Posterior vena cava (tissue), 2 donors: ENCODE measurements at places on chromosomes 5 and 9. TPM values are rescaled to one million over a fixed set of nuclear protein-coding genes. Genes with fewer than 3 reads are reported as not detected.

CCL28 gene
- total RNA-seq: 4.8 TPM

NUTM2F gene
- not detected for total RNA-seq

SLC6A3 gene
- 0.10 TPM for total RNA-seq

ARL14EPL gene
- total RNA-seq: not detected

SLCO6A1 gene
- total RNA-seq: not detected

GRCh38 chr5:175027390-175027789 lies 303.0 kb downstream of the MSX2 start:
- no peak for DNase-seq

DNA sequence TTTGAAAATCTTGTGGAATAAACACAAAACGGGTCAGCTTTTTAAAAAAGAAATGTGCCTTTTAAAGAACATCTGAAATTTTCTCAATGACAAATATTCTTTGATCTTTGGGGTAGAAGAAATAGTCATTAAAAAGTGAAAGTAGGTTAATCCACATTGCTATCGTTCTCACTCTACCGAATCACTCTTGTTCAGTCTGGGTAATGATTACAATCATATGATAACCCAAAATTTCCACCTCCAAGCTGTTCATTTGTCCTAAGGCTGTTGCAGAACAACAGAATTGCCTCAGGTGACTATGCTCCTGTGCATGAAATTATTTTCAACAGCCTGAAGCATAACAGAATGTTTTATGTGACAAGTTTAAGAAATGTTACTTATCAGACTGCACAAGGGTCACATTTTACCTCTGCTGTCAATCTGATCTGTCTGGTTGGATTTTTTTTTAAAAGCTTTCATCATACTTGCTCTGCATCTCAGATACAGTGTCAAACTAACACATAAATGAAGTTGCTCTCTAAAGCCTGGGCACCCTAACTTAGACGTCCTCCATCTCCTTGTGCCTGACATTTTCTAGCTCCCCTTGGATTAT lies 227.3 kb downstream of the LURAP1L start:
- DNase-seq: no peak

DNA sequence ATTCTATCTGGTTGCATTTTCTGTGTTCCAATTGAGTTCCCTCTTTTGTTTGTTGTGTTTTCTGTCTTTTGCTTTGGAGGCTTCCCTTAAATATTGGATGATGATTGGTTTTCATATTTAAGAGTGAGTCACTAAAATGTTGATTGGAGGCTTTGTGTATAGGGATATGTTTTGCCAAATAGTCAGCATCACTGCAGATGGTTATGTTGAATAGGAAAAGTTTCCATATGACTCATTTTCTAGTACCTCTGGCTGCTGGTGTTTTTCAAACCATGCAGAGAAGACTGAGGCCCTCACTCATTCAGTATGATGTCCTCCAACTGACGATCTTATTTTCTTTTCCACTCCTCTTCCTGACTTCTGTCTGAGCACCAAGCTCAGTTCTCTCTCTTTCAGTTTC lies 1290.0 kb downstream of the EFNA5 start:
- no peak for DNase-seq

GRCh38 chr5:54109626-54110330 lies 200.6 kb downstream of the ARL15 start:
- no peak for DNase-seq

DNA sequence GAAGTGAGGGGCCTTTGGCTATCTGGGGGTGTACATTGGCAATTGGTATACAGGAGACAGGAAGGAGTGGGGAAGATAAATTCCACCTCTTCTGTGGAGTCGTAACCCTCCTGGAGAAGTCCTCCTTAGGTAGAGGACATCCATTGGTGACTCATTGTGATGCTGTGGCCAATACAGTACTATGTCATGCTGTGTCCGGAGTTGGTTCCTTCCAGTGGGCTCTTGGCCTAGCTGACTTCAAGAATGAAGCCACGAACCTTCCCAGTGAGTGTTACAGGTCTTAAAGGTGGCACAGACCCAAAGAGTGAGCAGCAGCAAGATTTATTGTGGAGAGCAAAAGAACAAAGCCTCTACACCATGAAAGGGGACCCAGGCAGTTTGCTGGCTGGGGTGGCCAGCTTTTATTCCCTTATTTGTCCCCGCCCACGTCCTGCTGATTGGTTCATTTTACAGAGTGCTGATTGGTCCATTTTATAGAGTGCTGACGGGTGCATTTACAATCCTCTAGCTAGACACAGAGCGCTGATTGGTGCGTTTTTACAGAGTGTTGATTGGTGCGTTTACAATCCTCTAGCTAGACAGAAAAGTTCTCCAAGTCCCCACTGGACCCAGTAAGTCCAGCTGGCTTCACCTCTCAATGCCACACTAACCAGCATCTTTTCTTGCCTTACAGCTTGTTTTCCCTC lies 37.3 kb upstream of the FBP1 start:
- no peak for DNase-seq

- no peak for DNase-seq
Observed at GRCh38 chr9:130535818-130536521, 43.4 kb upstream of the FUBP3 start.

DNA sequence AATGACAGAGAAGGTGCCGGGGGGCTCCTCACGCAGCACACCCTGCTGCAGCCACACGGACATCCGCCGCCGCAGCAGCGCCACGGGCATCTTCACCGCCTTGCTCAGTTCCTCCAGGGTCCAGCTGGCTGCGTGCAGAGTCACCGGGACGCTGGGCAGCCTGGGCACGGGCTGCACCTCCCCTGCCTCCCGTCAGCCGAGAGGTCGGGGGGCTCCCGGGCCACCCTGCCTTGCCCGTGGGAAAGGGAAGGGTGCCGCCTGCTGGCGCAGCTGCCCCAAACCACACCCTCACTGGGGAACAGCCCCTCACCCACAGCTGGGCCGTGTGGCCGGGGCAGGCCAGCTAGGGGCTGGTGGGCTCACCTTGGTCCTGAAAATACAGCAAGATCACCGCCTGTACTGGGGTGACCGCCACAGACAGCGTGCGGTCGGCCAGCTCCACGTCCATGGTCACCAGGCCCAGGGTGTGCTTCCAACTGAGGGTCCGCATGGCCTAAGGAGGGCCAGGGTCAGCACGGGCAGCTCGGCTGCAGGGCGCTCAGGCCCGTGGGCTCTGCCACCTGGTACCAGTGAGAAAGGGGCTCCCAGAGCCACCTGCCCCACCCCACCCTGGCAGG lies 3.6 kb upstream of the TMEM210 start:
- no peak for DNase-seq

- DNase-seq: no peak
Observed at GRCh38 chr5:163631856-163632255, 126.4 kb downstream of the MAT2B start.

DNA sequence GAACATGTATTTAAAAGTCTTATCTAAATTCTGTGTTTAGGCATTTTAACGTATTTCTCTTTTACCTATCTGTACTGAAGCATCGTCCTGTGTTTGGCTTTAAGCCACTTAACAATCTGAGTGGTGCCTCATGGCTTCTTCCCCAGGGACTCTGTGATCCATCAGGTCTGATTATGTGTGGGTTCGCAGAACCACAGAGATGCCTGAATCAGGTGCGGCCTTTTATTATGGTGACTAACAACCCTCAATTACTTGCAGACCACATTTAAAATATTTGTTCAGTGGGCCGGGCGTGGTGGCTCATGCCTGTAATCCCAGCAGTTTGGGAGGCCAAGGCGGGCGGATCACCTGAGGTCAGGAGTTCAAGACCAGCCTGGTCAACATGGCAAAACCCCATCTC lies 39.6 kb upstream of the SAP30L start:
- no peak for DNase-seq

GRCh38 chr9:72352911-72353388 lies 12.1 kb downstream of the ZFAND5 start:
- no peak for DNase-seq

DNA sequence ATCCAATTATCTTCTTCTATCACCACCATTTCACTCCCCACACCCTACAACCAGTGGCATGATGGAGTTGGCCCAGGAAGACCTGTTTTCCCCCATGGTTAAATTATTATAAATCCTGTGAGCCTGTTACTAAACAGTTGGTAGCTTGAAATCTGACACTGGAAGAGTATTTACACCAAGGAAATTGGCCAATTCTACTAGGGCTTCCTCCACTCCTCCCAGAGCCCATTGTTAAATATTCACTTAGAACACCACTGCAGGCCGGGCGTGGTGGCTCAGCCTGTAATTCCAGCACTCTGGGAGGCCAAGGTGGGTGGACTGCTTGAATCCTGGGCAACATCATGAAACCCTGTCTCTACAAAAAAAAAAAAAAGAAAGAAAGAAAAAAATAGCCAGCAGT lies 32.4 kb upstream of the CKS2 start:
- DNase-seq: no peak

GRCh38 chr5:24005384-24005783 lies 498.0 kb downstream of the PRDM9 start:
- no peak for DNase-seq

DNA sequence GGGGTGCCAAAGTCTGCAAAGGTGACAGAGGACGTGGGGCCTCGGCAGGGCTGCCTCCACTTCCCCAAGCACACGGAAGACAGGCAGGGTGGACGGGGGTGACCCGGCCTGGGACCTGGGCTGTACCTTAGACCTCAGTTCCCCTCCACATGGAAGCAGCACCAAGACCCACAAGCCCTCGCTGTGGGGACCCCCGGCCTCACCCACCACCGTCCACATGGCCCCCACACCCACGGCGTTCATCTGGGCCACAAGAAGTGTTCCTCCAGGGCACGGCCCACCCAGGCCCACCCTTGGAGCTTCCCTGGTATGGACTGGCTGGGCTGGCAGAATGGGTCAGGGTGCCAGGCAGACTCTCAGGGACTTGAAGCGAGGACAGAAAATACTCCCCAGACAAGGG lies 45.8 kb upstream of the NKD2 start:
- no peak for DNase-seq

DNA sequence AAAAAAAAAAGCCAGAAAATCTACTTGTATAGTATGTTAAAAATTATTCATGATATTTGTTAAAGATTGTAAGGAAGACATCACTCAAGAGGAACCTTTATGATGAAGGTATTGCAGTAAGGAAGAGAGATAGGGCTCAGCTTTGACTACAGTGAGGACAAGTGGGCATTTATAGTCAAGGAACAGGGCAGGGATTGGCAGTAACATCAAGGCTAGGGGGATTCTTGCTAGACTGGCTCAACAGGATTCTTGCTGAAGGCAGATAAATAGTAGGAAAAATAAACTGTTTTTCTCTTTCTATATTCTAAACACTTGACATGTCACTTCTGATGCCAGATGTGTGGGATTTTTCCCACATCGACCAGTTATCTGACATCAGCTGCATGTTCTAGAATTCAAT lies 96.7 kb downstream of the ITGA1 start:
- no peak for DNase-seq

DNA sequence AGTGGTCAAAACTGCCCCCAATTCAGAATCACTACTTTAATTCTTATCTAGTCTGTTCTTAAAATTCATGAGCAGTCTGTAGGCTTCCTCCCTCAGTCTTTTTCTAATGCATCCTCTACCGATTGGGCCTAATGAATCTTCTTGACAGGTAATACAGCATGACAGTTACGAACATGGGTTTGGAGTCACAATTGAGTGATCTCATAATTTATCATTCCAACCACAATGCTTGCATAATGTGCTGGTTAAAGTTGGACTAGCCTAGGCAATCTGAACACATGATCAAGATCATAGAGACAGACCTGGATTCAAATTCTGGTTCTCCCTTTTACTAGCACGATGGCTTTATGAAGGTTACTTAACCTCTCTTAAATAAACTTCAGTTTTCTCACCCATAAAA lies 33.1 kb upstream of the SETD9 start:
- no peak for DNase-seq

DNA sequence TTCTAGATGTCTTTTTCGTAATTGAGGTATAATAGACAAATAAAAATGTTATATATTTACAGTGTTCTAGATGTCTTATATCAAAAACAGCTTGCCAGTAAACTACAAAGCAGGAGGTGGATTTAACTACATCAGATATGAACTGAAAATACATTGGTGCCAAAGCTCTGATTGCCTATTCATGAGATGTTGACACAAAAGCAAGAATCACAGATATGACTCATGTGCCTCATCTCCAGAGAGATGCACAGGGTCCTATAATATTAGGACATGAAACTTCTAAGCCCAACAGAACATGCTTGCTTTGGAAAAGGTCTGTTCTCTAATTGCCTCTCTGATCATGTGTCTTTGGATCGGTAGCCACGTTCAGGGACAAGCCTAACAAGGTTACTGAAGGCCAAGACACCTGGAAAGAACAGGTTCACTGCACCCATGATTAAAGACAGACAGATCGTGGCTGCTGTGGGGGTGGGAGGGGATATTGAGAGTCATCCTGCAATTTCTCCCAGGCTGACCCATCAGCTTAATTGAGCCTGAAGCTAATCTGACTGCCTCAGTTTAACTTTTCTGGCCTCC lies 16.8 kb downstream of the ABCA1 start:
- no peak for DNase-seq

- DNase-seq: no peak
Observed at GRCh38 chr5:84779186-84779585, 394.5 kb upstream of the EDIL3 start.
